ENCODE measurements at places on chromosomes 3 and 15.
A peak's percentile ranks its signal among the peaks of the same experiment; 100 is the strongest.

GRCh38 chr3:12252889-12253288, 36.0 kb upstream of the PPARG start:
- H3K4me1 ChIP-seq, result peaks cover 2% of the 10 kb centered on the region
- H3K36me3 ChIP-seq, result peaks cover 1% of the 10 kb centered on the region
- no peak for DNase-seq
- H3K4me3 ChIP-seq, result no peak overlapping the region

DNA sequence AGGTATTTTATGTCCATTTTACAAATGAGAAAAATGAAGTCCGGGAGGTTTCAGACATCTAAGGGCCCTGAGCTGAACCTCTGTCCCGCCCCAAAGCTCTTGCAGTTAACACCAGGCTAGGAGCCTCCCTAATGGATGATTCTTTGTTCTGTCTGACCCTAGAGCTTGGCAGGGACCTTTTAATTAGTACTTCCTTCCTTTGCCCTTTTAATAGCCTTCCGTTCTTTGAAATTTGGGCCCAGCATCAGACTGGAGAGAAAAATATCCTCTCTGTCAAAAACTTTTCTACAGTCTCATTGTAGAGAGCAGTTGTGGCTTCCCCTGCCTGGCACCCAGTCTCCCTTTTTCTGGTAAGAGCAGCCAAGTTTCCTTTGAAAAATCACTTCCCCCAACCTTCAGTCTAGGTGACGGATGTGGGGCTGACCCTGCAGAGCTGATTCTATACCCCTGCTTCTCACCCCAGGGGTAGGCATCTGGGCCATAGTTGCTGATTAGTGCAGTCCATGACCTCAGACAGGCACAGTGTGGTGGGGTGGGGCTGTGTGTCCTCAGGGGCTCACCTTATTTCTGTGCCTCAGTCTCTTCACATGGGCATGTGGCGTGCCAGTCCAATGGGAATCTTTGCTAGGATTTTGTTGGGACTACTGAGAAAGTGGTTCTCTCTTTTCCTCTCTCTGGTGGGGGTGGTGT, 220.4 kb downstream of the ADAMTS9 start:
- peaks cover 23% of the 10 kb centered on the region for H3K27me3 ChIP-seq
- H3K4me3 ChIP-seq, result no peak overlapping the region
- no peaks in the 10 kb centered on the region for H3K36me3 ChIP-seq
- H3K4me1 ChIP-seq, result peaks cover 5% of the 10 kb centered on the region
- DNase-seq, result no peak

- H3K4me1 ChIP-seq, result no peaks in the 10 kb centered on the region
- peaks cover 7% of the 10 kb centered on the region for H3K36me3 ChIP-seq
- H3K27ac ChIP-seq, result no peak overlapping the region
- H3K27me3 ChIP-seq, result peaks cover 4% of the 10 kb centered on the region
- no peak overlapping the region for H3K4me3 ChIP-seq
- no peak for DNase-seq
Observed at GRCh38 chr3:150497956-150498355, 48.3 kb downstream of the SERP1 start.

GRCh38 chr3:27746838-27747237, 24.7 kb upstream of the EOMES start:
- H3K36me3 ChIP-seq, result peaks cover 4% of the 10 kb centered on the region
- DNase-seq, result no peak
- peaks cover 7% of the 10 kb centered on the region for H3K27me3 ChIP-seq

GRCh38 chr3:48563382-48563918, at the start of gene UCN2:
UCN2 (minus strand) TSS chr3:48563781; CDS start chr3:48563124, 657 bp downstream.
- H3K36me3 ChIP-seq, result no peaks in the 10 kb centered on the region
- no peak within 1 kb of the TSS for H3K27ac ChIP-seq
- DNase-seq, result no peak
- H3K27me3 ChIP-seq, result no peaks in the 10 kb centered on the region
- H3K4me1 ChIP-seq, result peaks cover 17% of the 10 kb centered on the region

GRCh38 chr3:128725547-128726022, 398 bp upstream of the RAB7A start:
- H3K36me3 ChIP-seq, result no peaks in the 10 kb centered on the region
- H3K4me1 ChIP-seq, result peaks cover 36% of the 10 kb centered on the region
- peak overlapping the region; percentile 96 for H3K4me3 ChIP-seq
- peak overlapping the region; percentile 96 for H3K27ac ChIP-seq
- no peak for DNase-seq

GRCh38 chr3:52392216-52392930, 52.5 kb downstream of the SEMA3G start:
- H3K27me3 ChIP-seq, result no peaks in the 10 kb centered on the region
- no peak overlapping the region for H3K27ac ChIP-seq
- H3K36me3 ChIP-seq, result peaks cover 21% of the 10 kb centered on the region
- H3K4me1 ChIP-seq, result no peaks in the 10 kb centered on the region

GRCh38 chr3:64935971-64936370, 248.2 kb upstream of the ADAMTS9 start:
- H3K27me3 ChIP-seq, result no peaks in the 10 kb centered on the region
- H3K4me1 ChIP-seq, result no peaks in the 10 kb centered on the region
- no peak for DNase-seq
- no peak overlapping the region for H3K27ac ChIP-seq
- no peak overlapping the region for H3K4me3 ChIP-seq
- no peaks in the 10 kb centered on the region for H3K36me3 ChIP-seq

GRCh38 chr3:175335229-175335628, 476.1 kb downstream of the NAALADL2 start:
- H3K27me3 ChIP-seq, result no peaks in the 10 kb centered on the region
- H3K4me3 ChIP-seq, result no peak overlapping the region
- H3K27ac ChIP-seq, result no peak overlapping the region
- no peaks in the 10 kb centered on the region for H3K4me1 ChIP-seq
- H3K36me3 ChIP-seq, result no peaks in the 10 kb centered on the region

GRCh38 chr3:187737368-187738070, 7.7 kb downstream of the BCL6 start:
- DNase-seq, result peak; percentile 43
- H3K27me3 ChIP-seq, result no peaks in the 10 kb centered on the region
- H3K4me1 ChIP-seq, result peaks cover 29% of the 10 kb centered on the region

- H3K27me3 ChIP-seq, result no peaks in the 10 kb centered on the region
- DNase-seq, result no peak
- H3K27ac ChIP-seq, result no peak overlapping the region
- H3K4me1 ChIP-seq, result no peaks in the 10 kb centered on the region
- no peaks in the 10 kb centered on the region for H3K36me3 ChIP-seq
- no peak overlapping the region for H3K4me3 ChIP-seq
Observed at GRCh38 chr15:97652700-97653167, 307.8 kb upstream of the ARRDC4 start.

All from memory B cell (primary cell).